ENCODE measurements at places on chromosomes 16 and 17.

DNA sequence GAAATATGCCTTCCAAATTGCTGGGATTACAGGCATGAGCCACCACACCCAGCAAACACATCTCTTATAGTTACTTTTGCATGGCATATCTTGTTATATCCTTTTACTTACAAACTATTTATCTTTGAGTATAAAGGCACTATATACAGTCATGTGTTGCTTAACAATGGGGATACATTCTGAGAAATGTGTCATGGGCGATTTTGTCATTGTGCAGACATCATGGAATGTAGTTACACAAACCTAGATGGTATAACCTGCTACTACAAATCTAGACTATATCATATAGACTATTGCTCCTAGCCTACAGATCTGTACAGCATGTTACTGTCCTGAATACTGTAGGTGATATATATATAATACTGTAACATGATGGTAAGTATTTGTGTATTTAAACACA is 43.6 kb downstream of the BCL7C start:
- no peak for DNase-seq

DNA sequence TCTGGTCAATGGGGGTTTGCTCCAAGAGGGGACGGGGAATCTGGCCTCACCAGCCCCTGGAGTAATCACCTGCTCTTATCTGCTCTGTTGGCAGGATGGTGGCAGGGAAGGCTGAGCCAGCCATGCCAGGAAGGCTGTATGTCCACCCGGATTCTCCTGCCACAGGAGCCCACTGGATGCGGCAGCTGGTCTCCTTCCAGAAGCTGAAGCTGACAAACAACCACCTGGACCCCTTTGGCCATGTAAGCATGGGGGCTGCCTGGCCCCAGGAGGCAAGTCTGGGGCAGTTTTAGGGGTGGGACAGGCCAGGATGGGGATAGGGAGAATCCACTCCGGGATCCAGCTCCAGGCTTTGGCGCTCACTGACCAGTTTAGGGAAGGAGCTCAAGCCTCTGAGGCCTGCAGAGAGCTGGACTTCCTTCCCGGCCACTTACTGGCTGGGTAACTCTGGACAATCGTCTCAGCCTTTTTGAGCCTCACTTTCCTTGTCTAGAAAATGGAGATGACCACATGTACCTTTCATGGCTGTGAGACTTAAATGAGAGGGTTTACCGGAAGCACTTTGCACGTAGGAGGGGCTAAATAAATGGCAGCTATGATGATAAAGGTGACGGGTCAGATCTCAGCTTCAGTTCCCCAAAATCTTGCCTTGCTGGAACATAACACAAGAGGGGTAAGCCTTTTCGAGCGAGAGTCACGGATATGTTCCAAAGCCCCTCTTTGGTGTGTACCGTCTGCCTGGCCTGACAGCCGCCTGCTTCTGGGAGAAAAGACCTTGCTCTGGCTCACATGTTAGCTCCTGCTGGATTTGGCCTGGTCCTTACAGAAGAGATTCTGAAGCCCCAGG is 15.4 kb downstream of the TBX4 start:
- DNase-seq = no peak

- DNase-seq = no peak
Measured at GRCh38 chr17:63950940-63951907, 19.1 kb upstream of the CD79B start.

DNA sequence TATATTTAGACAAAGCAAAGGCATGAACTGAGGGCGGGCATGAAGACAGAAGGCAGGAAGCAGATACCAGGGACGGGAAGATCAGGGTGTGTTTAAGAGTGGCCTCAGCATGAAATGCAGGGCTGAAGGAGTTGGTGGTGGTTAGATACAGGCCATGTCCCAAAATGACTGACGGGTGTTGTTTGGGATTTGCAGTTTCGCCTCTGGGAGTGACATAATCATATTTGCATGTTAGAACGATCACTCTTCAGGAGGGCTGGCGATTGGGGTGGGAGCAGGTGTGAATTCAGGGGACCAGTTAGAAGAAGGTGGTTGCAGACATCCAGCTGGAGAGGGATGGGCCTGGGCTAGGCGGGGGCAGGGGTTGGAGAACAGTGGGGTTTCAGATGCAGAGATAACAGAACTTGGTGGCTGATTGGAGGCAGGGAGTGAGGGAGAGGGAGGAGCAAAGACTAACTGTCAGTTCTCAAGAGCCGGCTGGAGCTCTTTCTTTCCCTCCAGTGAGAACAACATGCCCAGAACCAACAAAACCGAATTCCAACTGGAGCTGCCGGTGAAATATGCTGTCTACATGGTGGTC is 27.2 kb upstream of the ITGAX start:
- no peak for DNase-seq

- no peak for DNase-seq
Measured at GRCh38 chr16:85225721-85226120, 113.4 kb upstream of the CIBAR2 start.

DNA sequence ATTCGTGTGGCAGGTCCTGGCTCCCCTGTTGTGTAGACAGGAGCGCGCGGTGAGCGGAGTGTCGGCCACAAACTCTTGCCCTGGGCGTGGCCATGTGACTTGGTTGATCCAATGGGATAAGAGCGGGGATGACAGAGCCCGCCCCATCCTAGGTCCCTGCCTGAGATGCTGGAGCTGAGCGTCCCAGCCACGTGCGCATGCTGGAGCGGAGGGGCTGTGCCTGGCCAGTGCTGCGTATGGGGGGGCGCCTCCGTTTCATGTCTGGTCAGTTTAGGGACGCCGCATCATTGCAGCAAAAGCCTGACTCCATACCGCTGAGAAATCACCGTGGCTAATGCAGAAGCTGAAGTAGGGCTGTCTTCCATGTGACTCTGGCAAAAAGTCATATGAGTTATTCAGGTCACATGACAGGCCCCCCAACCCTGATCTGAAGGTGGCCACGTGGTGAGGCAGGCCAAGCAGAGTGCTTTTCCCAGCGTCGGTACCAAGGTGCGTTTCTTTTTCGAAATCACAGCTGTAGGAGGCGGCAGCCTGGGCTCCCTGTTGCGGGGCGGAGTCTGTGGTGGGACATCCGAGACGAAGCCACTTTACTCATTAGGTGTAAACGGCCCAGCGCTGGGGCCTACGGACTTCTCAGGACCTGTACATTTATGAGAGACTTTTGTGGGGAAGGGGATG is 22.5 kb downstream of the HSBP1 start:
- DNase-seq = no peak

GRCh38 chr16:75251280-75252048 is at the start of gene BCAR1:
Gene BCAR1 (minus strand): TSS chr16:75251624. CDS start chr16:75251482, 142 bp downstream.
- DNase-seq = peak; percentile 10

GRCh38 chr17:81723651-81724209 is 11.6 kb downstream of the SLC25A10 start:
- no peak for DNase-seq

GRCh38 chr16:85201574-85201973 is 89.3 kb upstream of the CIBAR2 start:
- DNase-seq = no peak

DNA sequence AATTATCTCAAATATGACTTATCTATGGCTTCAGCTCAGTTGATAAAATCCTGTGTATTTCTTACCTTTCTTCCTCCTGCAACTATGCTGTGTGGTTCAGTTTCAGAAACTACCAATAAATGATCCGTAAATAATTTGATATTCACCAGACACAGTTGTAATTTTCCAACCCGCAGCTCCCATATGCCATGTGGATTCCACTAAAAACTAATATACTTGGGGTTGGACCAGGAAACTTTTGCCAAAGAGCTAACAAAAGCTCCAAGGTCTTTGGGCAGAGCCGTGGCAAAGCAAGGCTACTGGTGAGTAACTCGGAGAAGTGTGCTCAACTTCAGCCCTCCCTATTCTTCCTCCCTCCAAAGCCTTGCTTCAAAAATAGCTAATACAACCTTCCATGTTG is 2.3 kb upstream of the CHST6 start:
- no peak for DNase-seq

DNA sequence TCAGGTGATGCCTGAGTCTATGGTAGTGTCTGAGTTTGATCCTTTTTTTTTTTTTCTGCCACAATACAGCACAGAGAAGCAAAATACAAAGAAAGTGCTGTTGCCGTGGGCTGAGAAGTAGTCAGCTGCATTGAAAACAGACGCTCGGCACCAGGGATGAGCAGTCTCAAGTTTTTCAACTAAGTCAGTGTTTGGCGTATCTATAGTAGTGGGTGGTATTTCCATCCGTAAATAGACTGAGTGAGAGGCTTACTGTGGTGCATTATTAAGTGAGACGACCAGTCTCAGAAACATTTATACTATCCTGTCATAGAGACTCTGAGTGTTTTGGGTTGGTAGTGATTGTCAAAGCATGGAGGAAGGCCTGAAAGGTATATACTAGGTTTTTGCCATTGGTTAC is 221.3 kb downstream of the SNX29 start:
- DNase-seq = no peak

DNA sequence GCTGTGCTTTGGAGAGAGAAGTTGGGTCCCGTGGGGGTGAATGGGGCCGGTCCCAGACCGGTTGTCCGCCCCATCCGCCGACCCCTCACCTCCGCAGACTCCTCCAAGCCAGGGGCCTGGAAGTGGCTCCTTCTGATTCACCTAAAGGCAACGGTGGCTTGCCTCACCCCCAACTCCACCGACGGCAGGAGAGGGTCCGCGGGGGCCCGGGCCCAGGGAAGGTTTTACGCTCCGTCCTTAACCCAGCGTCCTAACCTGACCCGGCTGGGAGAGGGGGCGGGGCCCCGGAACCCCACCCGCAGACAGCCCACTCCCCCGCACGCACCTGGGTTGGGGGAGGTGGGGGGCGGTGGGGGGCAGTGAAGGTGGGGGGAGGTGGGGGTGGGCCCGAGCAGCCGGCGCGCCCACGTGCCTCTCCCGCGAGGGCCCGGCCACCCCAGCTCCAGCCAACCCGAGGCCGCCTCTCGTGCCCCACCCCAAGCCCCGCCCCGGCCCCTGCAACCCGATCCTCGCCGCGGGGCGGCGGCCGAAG is 12.7 kb upstream of the CD300A start:
- DNase-seq = peak; percentile 69

DNA sequence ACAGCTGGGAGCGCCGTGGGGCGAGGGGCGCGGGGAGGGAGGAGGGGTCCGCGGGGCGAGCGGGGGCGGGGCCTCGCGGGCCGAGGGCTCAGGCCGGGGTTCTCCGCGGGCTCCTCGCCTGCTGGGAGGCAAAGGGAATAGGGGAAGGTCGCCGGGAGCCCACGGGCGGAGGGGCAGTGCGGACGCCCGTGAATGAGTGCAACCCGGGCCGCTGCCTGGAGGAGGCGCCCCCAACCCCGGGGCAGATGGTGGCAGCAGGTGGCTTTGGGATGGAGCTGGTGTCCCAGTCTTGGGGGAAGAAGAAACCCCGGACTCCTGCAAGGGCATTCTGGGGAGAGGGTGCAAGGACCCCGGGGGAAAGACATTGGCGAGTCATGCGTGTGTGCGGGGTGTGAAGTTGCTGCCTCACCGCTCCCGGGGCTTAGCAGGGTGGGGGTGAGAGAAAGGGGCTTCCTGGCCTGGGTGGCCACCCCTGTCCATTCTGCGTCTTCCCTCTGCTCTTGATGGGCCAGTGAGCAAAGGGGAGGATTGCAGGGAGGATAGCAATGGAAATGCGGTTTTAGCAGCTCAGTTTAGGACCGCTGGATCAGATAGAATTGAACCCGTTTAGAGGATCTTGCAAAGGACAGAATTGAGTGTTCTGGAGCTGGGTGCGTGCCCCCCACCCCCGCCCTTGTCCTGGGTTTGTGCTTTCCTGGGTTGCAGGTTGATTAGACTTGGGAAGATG is 526 bp downstream of the KIAA0513 start:
- DNase-seq = no peak

DNA sequence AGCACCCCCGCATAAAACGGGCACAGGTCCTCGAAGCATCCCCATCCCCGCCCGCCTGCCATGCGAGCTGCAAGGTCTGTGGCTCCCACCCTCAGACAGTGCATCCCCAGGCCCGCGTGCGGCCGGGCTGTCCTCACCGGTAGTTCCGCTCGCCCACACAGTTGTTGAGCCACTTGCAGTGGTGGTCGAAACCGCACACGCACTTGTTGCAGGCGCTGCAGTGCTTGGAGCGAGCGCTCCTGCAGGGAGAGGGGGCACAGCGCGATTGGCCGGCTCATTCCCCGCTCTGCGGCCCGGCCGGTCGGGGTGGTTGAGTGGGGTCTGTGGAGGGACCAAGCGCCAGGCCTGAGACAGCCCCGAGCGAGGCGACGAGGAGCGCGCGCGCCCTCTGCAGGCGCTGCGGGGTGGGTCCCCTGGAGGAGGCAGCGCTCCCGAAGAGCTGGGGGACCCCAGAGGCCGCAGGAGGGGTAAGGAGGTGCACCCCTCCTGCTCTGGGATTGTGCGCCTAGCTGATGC is 6.0 kb upstream of the TPPP3 start:
- DNase-seq = no peak

- no peak for DNase-seq
Measured at GRCh38 chr16:65837464-65837863, 529.0 kb upstream of the CDH5 start.

GRCh38 chr16:80113873-80114574 is 426.8 kb upstream of the DYNLRB2 start:
- DNase-seq = no peak

DNA sequence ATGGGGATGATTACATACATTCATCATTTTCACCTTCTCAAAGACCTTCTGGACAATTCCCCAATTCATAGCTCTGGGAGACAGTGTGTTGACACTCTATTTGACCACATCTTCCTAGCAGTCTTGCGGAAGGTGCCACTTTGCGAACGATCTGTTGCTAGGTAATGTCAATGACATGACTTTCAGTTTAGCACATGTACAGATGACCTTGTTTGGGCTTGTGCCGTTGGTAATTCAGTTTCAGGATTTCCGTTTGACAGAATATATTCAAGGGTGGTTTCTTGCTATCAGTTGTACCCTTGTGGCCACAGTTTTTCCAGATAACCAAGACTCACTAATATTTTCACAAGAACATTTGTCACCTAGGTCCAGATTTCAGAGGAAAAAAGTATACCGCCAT is 478.2 kb downstream of the WWOX start:
- no peak for DNase-seq

DNA sequence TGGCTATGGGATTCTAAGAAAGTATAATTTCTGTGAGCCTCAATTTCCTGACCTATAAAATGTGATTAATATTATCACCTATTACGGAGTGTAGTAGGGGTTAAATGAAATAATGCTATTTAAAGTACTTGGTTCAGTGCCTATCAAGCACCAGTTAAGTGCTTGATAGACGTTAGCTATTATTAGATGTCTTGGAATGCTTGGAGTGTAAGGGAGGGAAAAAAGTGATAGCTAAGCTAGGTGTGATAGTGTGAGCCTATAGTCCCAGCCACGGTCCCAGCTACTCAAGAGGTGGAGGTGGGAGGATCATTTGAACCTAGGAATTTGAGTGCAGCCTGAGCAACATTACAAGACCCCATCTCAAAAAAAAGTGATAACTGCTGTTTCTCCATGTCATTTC is 7.5 kb downstream of the ORC6 start:
- DNase-seq = no peak

GRCh38 chr17:5139458-5139732 is 23.6 kb downstream of the USP6 start:
- DNase-seq = no peak
